Fibroblast of the conjunctiva (primary cell): ENCODE measurements at places on chromosomes 11 and 22.

DNA sequence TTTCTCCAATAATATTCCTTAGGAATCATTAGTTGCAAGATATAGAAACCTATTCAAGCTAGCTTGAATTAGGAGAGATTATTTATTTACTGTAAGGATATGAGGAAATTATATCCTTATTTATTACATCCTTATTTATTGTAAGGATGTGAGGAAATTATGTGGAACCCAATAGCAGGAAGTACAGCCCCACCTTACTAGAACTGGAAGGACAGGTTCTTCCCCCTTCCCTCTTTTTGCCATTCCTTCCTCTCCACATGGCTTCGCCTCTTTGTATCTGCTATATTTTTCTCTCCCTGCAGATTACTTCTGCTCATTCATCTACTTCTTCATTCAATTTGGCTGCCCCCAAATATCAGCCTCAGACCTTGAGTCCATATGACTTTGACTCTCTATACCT lies 49.5 kb upstream of the B3GNT6 start:
- no peak for DNase-seq

DNA sequence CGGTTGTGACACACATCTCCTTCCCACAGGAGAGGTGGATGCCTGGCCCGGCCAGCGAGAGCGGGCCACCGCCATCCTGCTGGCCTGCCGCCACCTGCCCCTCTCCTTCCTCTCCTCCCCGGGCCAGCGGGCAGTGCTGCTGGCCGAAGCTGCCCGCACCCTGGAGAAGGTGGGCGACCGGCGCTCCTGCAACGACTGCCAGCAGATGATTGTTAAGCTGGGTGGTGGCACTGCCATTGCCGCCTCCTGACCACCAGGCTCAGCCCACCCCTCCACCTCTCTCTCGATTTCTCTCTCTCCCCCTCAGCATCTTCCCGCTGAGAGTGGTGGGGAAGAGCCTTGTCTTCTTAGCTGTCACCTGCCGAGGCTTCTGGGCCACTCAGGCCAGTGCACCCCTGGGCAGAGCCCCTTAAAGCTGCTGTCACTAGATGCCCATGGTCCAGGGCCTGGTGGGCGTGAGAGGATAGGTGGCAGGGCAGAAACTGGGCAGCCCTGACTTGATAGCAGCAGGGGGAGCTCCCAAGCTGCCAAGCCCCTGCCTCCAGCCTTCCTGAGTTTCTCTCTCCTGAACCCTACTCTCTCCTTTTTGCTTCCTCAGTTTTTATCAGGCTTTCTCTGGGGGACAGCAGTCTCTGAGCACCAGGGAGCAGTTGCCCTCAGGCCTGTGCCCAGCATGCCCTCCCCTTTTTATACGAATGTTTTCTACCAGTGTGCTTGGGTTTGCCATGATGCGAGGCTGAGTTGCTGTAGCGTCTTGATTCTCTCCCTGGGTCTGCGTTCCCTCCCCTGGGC lies 9.3 kb downstream of the SHISA8 start:
- DNase-seq: no peak

DNA sequence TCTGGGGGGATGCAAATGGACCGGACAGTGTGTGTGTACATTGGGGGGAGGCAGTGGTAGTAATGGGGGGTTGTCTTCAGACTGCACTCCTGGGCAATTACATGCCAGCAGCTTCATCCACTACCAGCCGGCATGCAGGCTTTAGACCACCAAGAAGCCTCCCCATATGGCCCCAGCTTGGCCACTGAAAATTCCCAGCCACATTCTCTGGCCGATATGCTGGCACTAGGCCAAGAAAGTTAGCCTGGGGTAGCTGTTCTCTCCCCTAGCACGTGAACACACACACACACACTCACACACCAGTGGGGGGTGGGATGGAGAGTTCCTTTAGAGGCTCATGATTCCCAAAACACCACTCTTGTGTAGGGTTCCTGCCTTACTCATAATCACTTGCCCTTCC lies 3.6 kb upstream of the ROBO3 start:
- DNase-seq: no peak

- DNase-seq: no peak
Observed at GRCh38 chr22:22452211-22452610, 56.3 kb downstream of the ZNF280B start.

GRCh38 chr11:117230286-117230961 lies 1.4 kb downstream of the PCSK7 start:
- DNase-seq: no peak

GRCh38 chr11:85725510-85726258 lies 39.7 kb upstream of the CCDC89 start:
- DNase-seq: peak; percentile 23
